ENCODE measurements at places on chromosomes 3 and 15.

DNA sequence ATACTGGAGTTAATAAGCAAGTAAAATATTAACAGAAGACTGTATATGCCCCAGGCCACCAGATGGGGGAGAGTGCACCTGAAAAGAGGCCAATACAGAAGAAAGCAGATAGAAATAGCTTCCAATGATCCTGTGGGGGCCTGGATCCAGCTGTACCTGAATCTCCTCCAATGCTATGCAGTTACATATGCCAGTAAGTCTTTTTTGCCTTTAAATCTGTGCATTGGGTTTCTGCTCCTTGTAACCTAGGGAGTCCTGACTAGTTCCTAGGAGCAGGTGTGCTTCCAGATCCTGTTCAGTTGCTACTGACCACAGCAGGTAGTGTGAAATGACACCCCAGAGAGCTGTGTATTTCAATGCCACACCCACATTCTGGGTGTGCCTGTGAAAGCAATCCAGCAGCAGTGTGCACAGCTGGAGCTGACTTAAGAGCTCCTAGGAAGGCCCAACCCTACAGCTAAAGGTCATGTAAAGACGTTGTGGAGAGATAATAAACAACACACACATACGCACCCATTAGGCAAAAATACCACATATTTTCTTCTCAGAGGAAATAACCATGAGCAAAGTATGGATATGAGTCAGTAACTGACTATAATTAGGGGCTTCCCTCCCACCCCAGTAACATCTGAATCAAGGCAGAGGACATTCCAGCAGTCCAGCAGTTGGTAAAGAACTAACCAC lies 62.2 kb upstream of the AKAP13 start:
- no peak for DNase-seq

- no peak for DNase-seq
These were observed 22.2 kb upstream of the BCL6 start for GRCh38 chr3:187767266-187768012.

GRCh38 chr15:97177151-97177577 lies 783.3 kb upstream of the ARRDC4 start:
- no peak for DNase-seq

DNA sequence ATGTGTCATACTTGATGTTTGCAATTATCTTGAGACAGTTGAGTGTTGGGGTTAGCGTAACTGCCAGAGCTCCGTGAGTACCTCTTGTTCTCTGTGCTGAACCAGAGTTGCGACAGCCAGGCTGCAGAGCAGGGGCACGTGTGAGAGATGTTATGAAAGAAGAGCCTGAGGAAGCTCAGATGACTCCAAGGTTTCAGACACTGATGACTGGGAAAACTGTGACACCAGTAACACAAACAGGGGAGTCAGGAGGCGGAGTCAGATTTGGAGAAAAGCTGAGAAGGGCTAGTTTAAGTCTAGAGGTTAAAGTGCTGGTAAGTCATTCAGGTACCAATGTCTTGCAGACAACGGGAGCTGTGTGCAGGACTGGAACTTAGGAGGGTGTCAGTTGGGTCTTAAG lies 45.0 kb downstream of the BLM start:
- no peak for DNase-seq

DNA sequence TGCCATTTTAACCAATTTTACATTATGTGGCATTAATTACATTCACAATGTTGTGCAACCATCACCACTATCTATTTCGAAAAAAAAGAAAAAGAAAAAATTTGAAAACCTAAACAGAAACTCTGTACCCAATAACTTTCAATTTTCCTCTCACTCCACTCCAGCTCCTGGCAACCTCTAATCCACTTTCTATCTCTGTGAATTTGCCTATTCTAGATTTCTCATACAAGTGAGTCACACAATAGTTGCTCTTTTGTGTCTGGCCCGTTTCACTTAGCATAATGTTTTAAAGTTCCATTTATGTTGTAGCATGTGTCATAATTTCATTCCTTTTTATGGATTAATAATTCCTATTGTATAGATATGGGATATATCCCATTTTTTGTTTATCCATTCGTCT lies 53.3 kb upstream of the TBC1D5 start:
- no peak for DNase-seq

GRCh38 chr3:16075647-16076046 lies 98.8 kb upstream of the GALNT15 start:
- DNase-seq: no peak

DNA sequence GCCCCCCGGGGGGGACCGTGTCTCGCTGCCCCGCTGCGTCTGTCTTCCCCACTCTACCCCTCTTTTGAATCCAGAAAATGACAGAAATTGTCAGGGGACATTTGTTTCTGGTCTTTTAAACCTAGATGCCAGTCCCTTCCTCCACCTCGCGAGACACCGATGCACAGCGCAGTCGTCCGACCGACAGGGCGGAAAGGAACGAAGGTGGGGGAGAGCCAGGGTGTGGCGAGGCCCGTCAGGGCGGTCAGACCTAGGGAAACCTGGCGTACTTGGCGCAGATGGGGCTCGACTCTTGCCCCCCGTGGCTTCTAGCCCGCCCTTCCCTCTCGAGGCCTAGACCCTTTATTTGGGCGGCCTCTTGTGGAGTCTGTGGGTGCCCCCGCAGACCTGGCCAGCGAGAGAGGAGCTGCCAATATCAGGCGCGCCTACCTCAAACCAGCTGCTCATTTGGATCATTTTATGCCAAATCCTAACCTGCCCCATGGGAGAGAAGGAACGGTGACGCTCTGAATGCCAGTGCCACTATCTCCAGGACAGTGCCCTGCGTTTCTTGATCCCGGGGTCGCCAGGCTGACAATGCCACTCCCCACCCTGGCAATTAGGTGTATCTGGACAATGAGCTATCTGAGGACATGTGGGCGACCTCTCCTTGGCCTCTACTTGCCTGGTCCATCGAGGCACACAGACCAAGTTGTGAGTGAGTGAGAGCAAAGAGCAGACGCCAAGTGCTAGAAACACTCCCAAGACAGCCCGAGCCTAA lies 500 bp upstream of the RAB6B start:
- no peak for DNase-seq

DNA sequence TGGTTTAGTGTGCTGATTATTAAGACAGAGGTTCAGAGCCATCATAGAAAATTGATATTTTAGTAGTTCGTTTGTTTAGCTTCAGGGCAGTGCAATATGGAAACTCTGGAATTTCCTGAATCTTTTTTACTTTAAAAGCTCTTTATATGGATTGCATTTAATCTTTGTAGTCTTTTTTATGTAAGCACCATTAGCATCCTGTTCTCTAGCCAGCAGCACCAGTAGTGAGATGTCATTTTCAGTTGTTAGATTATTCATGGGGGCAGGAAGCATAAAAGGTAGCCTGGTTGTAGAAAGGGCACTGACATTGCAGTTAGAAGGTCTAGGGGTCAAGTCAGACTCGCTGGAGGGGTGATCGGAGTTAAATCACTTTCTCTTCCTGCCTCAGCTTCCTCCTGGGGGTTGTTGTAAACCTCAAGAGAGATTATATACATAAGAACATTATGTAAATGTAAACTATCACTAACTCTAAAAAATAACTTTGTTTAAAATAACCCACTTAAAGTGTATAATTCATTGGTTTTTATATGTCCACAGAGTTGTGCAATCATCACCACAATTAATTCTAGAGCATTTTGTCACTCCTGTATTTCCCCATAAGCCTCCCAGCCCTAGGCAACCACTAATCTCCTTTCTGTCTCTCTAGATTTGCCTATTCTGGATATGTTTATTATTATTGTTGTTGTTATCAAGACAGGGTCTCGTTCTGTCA lies 31.4 kb upstream of the ITPKA start:
- DNase-seq: no peak

GRCh38 chr3:5122741-5123706 lies 932 bp downstream of the ARL8B start:
- no peak for DNase-seq

DNA sequence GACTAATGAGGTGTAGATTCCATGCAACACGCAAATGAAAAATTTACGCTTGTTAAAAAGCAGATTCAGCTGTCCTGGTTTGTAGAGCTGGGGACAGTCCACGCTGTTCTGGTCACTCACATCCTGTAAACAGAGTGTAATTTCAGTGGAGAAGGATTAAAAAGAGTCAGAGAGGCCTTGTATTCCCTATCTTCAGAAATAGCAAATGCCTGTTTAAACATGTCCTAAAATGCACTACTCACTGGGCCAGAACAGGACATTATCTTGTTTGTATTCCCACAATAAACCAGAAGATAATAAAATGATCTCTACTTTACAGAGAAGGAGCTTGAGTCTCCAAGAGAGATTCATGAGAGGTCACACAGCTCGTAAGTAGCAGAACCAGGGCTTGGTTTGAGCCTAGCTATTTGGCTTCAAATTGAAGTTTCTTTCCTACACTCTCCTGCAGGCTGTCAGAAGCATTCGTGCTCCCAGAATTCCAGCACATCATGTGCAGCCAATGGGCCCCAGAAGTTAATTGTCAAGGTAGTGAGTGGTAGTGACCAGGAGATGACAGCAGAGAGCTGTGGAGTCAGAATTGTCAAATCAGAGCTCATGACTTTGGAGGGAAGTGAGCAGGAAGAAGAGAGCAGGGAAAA lies 242.5 kb downstream of the ATP8B4 start:
- no peak for DNase-seq

- peak; percentile 8 for DNase-seq
These were observed 106.3 kb downstream of the ZBTB20 start for GRCh38 chr3:115040673-115041286.

GRCh38 chr3:44136421-44136820 lies 105.3 kb upstream of the TOPAZ1 start:
- no peak for DNase-seq

DNA sequence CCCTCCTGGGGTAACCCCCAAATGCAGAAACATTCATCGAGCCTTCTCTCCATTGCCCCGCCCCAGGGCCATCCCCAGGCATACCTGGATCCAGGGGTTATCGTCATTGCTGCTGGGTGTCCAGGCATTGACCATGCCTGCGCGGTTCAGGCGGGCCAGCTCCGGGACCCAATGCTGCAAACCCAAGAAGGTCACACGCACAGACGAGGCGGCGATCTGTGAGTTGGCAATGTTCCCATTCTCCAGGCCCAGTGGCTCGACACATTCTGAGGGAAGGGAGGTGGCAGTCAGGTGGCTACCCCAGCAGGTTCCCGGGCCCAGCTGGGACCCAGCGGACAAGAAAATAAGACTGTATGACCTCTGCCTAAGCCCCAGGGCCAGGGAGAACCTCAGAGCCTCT lies 6.1 kb downstream of the MFGE8 start:
- no peak for DNase-seq

GRCh38 chr3:32843510-32844321 lies 25.9 kb downstream of the TRIM71 start:
- no peak for DNase-seq

DNA sequence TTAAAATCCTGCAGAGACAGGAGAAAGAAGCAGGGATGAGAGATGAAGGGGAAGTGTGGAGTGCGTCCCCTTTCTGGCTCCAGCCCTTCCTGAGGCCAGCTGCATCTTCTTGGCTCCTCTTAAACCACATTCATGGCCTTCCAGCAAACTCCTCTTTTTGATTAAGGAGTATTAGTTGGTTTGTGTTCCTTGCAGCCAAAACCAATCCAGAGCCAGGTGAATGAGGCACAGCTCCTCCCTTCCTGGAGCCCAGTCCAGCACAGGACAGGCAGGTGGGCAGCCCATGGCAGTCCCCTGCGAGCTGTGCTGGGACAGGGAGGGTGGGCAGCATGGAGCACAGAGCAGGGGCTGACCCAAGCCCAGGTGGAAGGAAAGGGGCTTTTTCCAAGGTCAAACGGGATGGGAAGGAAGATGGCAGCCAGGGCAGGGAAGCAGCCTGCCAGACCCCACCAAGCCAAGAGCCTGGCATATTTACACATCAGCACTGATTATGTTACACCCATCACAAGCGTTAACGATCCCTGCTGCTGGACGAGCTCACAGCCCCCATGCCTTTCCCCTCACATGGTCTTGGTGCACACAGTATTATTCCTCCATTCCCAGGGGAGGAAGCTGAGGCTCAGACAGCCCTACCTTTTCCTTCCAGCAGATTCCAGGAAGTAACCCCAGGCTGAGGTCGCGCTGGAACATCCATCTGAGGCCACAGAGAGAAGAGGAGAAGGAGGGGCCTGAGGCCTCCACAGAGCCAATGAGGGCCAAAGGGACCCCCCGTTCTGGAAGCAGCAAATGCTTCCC lies 175.6 kb downstream of the SMAD6 start:
- no peak for DNase-seq

DNA sequence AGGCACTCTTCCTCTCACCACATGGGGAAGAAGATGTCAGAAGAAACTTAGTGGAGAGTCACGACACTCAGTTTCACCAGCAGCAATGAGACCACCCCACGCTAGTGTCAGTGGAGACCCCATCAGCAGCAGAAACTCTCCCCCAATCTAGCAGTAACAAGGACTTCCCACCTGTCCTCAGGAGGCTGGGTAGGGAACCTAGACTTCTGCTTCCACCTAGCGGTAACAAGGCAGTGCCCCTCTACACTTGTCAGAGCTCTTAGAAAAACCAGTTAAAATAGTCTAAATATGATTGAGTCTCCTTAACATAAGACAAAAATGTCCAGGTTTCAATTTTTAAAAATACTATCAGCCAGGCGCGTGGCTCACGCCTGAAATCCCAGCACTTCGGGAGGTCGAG lies 57.3 kb downstream of the TRAT1 start:
- no peak for DNase-seq

GRCh38 chr3:161689584-161690298 lies 193.1 kb downstream of the OTOL1 start:
- DNase-seq: no peak

GRCh38 chr3:31196881-31197364 lies 302.5 kb upstream of the GADL1 start:
- no peak for DNase-seq

DNA sequence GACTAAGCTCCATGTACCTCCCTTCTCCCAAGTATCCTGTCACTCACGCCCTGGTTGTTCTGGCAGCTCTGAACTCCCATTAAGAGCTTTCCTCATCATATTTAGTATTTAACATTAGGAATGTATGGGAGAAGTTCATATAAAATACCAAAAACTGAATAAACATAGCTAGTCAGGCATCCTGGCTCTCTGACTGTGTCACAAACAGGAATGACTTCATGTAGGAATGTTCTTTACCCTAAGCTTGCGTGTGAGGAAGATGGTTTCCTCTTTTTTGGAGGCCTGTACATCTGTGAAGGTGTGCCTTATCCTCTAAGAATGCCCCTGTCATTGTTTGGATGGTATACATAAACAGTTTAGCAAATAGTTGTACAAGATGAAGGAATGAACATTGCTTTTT lies 38.6 kb downstream of the SEMA6D start:
- DNase-seq: no peak

DNA sequence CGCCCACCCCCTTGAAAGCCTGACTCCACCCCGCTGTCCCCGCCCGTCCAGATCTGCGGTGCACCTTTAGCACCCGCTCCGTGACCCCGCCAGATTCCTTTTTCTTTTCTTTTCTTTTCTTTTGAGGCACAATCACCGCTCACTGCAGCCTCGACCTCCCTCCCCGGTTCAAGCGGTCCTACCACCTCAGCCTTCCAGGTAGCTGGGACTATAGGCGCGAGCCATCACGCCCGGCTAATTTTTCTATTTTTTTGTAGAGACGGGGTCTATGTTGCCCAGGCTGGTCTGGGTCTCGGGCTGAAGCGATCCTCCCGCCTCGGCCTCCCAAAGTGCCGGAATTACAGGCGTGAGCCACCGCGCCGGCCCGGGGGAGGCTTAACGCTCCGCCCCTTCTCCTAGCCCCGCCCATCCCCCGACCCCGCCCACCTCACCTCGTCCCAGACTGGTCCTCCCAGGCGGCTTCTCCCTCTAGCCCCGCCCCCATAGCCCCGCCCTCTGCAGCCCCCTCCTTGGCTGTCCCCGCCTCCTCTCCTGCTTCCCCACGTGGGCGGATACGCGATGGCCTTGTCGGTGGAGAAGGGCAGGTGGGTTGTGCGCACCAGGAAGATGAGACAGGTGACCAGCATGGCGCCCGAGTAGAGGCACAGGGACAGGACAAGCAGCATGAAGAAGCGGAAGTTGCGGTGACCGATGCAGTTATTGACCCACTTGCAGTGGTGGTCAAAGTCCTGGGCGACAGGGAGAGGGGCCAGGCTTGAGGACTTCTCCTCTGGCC lies 3.2 kb downstream of the ZDHHC19 start:
- DNase-seq: peak; percentile 28
